ENCODE measurements at places on chromosomes 2 and 18.

DNA sequence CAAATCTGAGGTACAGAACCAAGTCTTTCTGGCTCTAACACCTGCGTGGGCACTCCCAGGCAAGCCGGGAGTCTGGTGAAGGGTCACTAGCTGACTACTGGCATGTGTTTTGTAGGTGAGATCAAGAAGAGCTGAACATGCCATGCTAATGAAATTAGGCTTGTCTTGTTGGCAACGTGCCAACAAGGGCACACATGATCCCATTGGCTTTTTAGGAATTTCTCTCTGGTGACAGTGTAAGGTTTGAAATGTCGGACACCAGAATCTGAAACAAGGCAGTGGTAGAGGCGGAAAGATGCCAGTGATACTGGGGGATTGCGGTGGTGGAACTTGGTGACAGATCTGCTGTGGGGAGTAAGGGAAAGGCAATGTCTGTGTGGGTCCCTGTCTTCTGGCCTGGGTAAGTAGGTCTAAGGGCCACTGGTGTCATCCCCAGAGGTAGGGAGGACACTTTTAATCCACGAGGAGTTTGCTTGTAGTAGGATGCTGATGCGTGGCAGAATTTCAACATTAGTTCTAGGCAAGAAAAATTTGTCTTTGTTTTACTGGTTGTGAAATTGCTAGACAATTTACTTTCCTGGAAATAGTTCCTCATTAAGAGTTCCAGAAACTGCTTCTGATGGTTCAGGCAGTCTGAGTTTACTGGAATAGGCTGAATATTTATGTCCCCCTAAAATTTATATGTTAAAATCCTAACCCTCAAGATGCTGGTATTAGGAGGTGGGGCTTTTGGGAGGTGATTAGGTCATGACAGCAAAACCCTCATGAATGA, 52.6 kb upstream of the ACMSD start:
- no peak for DNase-seq

GRCh38 chr2:175630280-175631244, 371.5 kb downstream of the LNPK start:
- DNase-seq, result no peak

- peak; percentile 18 for DNase-seq
Measured at GRCh38 chr2:240925568-240926515, 19.7 kb downstream of the CROCC2 start.

DNA sequence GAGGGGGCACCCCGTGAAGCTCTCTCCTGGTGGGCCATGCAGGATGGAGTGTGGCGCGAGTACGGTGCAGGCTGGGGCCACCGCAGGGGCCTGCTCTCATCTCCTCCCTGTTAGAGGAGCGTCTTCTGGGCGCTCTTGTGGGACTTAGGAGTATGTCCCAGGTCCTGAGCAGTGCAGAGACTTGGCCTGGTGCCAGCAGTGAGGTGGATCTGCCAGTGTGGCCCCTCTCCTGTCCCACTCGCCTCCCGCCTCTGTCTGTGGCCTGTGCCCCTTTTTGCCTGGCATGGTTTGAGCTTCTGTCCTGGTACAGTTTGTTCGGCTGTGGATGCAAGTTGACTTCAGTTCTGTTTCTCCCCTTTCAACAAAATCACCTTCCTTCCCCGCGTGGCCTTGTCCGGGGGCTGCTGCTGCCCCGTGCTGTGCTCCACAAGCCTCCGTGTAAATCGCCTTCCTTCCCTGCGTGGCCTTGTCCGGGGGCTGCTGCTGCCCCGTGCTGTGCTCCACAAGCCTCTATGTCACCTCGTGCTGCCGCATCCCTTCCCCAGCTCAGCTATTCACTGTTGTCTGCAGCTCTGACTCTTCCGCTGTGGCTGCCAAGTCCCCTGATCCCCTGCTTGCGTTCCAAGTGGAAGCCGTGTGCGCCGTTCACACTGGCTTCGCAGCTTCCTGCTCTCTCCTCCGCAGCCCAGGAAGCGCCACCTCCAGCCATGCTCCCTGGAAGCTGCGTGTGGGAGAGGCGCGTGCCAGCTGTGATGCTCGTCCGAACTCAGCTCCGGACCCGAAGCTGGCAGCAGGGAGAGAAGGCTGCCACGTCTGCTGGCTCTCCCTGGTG, 13.7 kb downstream of the LDLRAD4 start:
- no peak for DNase-seq

DNA sequence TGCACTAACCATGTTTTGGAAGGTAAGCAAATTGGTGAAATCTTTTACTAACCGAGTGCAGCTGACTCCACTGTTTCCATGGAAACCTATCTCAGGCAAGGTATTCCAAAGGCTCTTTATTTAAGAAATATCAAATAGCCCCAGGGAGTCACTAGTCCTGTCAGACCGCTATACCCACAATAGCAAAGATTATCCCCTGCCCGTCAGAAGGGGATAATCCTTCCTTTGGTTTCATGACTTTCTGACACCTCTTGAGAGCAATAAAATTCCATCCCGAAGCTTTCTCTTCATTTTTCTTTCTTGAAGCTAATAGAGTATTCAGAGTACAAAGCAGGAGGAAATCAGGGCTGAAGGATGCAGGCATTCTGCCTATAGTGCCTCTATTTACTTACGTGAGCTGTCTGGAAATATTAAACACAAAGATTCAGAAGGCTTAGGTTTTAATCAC, 34.7 kb upstream of the MAP2 start:
- no peak for DNase-seq

GRCh38 chr2:225452677-225453076, 53.2 kb downstream of the NYAP2 start:
- no peak for DNase-seq

DNA sequence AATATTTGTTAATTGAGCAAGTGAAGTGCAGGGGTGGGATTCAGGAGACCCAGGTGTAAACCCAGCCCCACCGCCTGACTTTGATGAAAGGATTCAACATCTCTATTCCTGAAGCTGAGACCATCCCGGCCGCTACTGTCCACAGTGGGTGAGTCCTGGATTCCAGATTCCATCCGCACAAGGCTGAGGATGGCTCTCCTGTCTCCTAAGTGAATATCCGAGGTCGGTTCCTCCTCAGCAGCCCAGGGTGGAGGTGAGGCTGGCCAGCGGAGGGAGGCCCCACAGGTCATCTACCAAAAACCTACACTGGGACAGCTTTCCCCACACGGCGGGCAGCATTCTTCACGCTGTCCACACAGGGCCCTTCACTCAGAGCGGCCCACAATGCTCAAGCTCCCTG, 57.6 kb downstream of the ACKR3 start:
- no peak for DNase-seq

- no peak for DNase-seq
Measured at GRCh38 chr2:189830510-189830909, 46.3 kb downstream of the PMS1 start.

DNA sequence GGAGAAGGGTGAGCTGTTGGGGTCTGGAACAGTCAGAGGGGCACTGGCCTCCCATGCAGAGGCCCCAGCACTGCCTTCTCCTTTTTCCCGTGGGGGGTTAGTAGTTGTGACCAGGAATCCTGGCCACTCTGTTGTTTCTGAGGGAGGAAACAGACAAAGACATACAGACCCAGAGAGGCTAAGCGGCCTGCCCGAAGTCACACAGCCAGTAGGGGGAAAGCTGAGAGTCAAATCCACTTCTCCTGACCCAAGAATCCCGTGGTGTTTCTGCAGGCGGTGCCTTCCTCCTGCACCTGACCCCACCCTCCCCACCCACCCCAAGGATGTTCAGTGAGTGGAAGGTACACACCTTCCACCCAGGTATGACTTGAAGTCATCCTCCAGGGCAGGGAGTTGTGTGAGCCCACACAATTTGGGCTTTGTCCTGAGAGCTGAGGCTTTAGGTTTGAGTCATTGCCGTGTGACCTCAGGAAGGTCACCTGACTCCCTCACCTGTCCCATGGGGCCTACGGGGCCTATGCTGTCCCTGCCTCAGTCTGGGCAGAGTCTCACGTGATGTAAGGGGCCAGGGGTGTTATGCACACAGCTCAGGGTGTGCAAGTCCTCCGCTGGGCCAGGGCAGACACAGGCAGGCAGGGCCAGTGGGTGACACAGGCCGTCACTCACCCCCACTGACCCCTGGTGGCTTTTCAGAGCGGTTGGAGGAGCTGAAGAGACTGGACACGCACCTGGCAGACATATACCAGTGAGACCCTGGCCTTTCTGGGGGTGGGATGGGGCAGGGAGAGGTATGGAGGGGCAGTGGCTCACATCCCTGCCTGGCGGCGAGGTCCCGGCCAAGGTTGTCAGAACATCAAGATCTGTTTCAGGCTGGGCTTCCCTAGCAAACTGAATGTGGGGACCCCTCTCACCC, 5.0 kb downstream of the NT5DC4 start:
- no peak for DNase-seq

GRCh38 chr2:21381421-21381820, 257.7 kb downstream of the TDRD15 start:
- no peak for DNase-seq

DNA sequence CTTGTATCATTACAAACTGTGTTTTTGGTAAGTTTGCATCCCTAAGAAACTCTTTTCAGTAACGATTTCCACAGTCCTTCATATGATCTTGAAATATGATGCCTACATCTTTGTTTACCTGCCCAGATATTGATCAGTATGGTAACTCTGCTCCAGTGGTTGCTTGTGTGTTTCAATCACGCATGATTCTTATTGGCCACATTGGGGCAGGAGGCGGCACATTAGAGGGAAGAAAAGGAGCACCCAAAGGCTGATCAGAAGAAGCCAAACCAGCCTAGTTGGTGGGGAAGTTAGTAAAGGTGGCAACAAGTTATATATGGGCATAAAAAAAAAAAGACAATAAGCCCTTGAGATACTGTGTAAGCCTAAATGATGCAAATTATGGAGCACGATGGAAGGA, 158.9 kb downstream of the RHBDD1 start:
- DNase-seq, result no peak

- DNase-seq, result no peak
Measured at GRCh38 chr2:197307933-197308521, 2.6 kb downstream of the ANKRD44 start.

DNA sequence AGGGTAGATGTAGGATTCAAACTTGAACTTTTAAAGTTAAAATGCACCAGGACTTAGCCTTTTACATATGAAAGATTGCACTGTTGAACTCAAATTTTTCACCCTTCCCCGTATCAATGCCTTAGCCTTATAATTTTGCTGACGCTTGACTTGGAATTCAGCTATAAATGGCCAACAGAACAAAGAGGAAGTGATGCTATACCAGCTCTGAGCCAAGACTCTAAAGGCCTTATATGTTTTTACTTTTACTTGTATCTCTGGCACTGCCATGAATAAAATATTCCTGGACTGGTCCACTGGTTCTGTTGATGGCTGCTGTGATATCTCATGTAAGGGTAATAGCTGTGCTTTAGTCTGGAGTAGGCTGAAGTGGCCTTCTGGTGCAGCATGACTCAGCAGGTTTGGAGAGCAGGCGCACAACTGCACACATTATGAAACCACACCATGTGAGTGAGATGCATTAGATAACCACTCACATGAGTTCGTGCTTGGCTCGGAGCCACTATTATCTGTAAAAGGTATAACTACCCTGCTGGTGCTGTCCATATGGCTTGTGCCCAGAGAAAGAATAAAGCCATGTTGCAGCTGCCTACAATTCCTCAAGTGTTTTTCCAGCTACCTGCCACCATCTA, 8.4 kb upstream of the IER3IP1 start:
- no peak for DNase-seq

DNA sequence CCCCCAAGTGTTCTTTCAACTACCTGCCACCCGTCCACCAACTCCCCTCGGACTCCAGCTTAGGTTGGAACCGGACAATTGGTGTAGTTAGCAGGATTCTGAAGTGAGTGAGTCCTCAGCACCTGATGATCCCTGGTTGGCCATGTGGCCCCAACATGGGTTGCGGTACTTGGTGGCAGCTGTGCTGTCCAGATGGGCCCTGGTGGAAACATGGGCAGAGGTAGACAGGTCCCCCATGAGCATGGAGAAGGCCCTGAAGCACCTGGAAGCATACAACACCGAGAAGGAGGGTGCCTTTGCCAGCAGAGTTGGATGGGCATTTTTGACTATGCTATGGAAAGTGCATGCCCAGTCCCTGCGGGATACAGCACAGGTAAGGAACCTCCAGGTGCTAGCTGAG, 11.0 kb upstream of the C2orf42 start:
- no peak for DNase-seq

DNA sequence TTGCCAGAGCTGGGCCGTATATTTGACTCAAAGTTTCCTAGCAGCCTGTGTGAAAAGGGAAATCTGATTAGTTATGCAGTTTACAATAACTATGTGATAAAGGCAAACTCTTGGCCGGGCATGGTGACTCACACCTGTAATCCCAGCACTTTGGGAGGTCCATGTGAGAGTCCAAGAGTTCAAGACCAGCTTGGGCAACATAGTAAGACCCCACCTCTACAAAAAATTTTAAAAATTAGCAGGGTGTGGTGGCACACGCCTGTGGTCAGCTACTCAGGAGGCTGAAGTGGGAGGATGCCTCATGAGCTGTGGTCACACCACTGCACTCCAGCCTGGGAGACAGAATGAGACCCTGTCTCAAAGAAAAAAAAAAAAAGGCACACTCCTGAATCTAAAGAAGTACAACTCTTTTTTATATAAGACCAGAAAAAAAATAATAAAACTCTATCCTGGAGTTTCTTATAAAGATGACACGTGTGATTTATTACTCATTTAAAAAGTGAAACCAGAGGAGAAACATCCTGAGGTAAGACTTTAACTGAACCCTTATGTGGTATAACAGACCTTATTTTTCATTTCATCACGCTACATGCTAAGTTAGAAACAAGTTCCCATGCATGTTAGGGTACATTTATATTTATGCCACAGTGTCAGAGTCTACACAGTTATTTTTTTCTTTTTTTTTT, 32.6 kb upstream of the KCMF1 start:
- DNase-seq, result no peak

DNA sequence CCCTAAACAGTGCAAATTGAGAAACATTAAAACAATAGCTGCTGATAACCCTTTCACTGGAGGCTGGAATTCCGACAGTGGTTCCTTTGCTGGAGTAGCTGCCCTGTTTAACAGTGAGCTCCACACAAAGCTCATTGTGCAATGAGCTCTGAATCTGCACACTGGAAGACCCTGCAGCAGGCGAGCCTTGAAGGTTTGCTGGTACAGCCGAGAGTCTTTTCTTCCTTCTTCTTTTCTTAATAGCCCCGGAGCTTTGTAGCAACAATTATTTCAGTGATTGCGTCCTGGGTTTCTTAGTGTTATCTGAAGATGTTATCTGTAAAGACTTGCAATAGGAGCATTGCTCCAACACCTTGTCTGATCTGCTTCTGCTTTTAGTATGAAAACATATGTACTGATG, 50.8 kb upstream of the CXCR4 start:
- DNase-seq, result no peak

GRCh38 chr2:43274055-43274454, 47.6 kb upstream of the ZFP36L2 start:
- DNase-seq, result no peak

- DNase-seq, result no peak
Measured at GRCh38 chr2:238906254-238906935, 58.5 kb downstream of the TWIST2 start.

- no peak for DNase-seq
Measured at GRCh38 chr2:15633043-15633970, 41.6 kb downstream of the DDX1 start.

All from 8988T (cell line).